ENCODE measurements at places on chromosomes 4 and X. TPM values are rescaled to one million over a fixed set of nuclear protein-coding genes. Genes with fewer than 3 reads are reported as not detected.

Gene MGARP
- 1.8 TPM for total RNA-seq

GRCh38 chr4:176198316-176198903, 3.0 kb upstream of the SPATA4 start:
- DNase-seq = no peak

DNA sequence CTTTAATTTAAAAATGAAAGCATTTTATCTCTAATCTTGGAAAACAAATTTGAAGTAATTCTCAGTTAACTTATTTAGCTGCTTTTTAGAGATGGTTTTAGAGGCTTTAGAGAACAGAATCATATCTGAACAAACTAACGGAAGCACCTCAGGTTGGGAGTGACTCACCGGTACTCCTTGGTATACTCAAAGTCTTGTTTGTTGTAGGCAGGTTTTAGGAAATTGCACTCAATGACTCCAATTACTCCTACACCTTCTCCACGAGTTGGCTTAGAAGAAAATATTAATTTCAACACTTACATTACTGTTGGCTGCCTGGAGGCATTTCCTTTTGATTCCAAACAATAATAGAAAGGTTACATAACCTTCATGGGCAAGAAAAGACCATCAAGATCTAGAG, 23.6 kb downstream of the MORC4 start:
- no peak for DNase-seq

DNA sequence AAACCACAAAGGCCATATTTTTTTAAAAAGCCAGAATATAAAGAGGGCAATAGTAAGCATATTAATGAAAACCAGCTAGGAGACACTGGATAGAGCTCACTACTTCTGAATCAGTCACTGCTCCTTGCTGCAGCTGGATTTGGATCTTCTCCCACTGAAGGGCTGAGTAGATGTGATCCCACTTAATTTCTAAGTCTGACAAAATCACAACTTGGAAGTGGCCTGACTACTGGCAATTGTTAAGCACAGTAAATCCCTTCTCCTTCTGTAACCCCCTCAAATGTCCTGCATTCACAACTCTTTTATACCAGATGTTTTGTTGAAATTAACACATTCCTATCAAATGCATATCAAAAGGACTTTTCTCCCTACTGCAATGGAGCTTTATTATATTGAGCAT, 72.9 kb downstream of the AMMECR1 start:
- peak; percentile 12 for DNase-seq

Gene VSIG4
- total RNA-seq = 29.8 TPM
